B cell (primary cell): ENCODE measurements at places on chromosomes 1 and 21. TPM values are rescaled to one million over a fixed set of nuclear protein-coding genes. Genes with fewer than 3 reads are reported as not detected.

The CA6 gene
- polyA plus RNA-seq, result 0.36 TPM in 1 of 2 replicates, not detected in the other

The FCRL2 gene
- 184 and 254 TPM in 2 replicates for polyA plus RNA-seq

The KRTAP12-2 gene
- polyA plus RNA-seq, result not detected in 2 replicates

The CYP4Z1 gene
- not detected in 2 replicates for polyA plus RNA-seq

The GOLT1A gene
- 0.17 TPM in 1 of 2 replicates, not detected in the other for polyA plus RNA-seq

The ZNHIT6 gene
- polyA plus RNA-seq, result 6.0 and 8.9 TPM in 2 replicates

The BEST4 gene
- 0.19 and 0.30 TPM in 2 replicates for polyA plus RNA-seq

The CLCA4 gene
- not detected in 2 replicates for polyA plus RNA-seq

The MPL gene
- not detected in 2 replicates for polyA plus RNA-seq

The C1orf87 gene
- polyA plus RNA-seq, result not detected in 2 replicates

The NBL1 gene
- polyA plus RNA-seq, result 0.66 and 0.97 TPM in 2 replicates

The CRYBG2 gene
- 1.9 and 5.3 TPM in 2 replicates for polyA plus RNA-seq

The MYOM3 gene
- polyA plus RNA-seq, result not detected in 2 replicates

DNA sequence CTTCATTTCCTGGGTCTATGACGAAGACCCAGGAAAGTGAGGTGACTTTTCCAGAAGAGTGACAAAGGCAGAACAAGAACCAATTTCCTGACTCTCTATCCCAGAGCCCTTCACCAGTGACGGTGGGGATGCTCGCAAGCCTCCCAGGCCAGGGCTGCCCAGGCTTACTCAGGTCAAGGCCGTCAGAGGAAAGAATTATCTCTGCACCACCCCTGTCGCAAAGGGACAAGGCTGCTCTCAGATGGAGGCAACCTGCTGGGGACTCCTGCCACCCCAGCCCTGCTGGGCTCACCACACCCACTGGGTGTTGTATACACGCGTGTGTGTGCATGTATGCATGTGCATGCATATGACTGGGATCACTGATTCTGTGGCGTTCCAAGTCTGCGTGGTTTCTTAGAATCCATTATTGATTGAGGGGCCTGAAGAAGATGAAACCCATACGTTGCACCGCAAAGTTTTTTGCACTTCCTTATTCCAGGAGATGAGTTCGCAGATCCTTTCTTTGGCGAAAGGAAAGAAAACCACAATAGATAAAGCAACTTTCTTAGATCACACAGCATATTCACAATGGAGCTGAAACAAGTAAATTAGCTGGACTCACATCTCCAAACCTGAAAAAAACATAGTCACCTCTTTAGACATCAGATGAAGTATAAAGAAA lies 255.8 kb downstream of the RHOU start:
- DNase-seq, result no peak

- no peak for DNase-seq
Measured at GRCh38 chr1:14974361-14974760, 179.2 kb upstream of the TMEM51 start.

DNA sequence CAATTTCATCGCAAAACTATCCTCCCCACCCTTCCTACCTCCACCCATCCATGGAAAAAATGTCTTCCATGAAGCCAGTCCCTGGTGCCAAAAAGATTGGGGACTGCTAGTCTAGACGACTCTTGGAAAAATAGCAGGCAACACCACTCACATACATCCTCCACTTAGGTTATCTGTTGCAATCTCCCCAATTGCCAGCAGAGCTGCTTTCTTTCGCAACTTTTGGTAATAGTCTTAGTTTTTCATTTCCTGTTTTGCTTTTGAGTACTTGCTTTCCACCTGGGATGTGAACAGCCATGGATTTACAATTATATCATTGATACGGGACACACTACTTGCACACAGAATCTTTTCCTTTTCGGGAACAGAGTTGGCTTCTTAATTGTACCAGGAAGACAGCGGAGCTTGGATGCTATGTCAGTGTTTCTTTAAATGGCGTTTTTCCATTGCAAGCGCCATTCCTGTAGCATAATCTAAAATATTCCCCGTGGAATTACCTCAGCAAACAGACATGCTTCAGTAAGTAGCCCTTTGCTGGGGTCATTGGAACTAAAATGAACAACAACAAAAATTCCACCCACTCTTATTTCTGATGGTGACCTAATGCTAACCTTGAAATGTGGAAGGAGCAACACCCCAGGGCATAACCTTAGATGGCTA lies 183.3 kb upstream of the ADGRL2 start:
- no peak for DNase-seq

DNA sequence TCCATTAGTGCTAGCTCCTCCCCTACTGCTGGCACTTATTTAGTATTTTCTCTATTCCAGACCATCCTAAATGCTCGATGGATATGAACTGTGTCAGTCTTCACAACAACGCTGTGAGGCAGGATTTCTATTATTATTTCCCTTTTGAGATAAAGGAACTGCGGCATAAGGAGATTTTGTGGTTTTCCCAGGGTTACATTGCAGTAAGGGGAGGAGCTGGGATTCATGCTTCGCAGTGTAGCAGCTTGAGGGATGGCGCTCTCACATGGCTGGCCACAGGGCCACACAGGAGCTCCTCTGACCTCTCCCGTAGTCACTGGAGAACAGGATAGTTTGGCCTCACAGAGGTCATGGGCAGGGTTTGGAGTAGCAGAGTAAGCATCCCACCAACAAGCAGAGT lies 116.9 kb downstream of the BEND5 start:
- peak; percentile 4 for DNase-seq

- no peak for DNase-seq
Measured at GRCh38 chr1:236388332-236388731, 5.8 kb upstream of the EDARADD start.

DNA sequence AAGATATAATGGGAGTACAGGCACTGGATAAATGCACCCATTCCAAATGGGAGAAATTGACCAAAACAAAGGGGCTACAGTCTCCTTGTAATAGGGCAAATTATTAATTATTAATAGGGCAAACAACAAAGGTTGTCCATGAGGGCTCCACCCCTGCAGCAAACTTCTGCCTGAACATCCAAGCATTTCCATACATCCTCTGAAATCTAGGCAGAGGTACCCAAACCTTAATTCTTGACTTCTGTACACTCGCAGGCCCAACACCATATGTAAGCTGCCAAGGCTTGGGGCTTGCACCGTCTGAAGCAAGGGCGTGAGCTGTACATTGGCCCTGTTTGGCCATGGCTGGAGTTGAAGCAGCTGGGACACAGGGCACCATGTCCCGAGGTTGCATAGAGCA lies 33.7 kb downstream of the TNFSF4 start:
- no peak for DNase-seq

GRCh38 chr1:196611873-196612272 lies 3.6 kb upstream of the KCNT2 start:
- DNase-seq, result no peak

- DNase-seq, result no peak
Measured at GRCh38 chr1:182704677-182705076, 20.3 kb upstream of the RGS8 start.

- DNase-seq, result peak; percentile 43
Measured at GRCh38 chr21:31557421-31558188, 101.9 kb upstream of the SOD1 start.

DNA sequence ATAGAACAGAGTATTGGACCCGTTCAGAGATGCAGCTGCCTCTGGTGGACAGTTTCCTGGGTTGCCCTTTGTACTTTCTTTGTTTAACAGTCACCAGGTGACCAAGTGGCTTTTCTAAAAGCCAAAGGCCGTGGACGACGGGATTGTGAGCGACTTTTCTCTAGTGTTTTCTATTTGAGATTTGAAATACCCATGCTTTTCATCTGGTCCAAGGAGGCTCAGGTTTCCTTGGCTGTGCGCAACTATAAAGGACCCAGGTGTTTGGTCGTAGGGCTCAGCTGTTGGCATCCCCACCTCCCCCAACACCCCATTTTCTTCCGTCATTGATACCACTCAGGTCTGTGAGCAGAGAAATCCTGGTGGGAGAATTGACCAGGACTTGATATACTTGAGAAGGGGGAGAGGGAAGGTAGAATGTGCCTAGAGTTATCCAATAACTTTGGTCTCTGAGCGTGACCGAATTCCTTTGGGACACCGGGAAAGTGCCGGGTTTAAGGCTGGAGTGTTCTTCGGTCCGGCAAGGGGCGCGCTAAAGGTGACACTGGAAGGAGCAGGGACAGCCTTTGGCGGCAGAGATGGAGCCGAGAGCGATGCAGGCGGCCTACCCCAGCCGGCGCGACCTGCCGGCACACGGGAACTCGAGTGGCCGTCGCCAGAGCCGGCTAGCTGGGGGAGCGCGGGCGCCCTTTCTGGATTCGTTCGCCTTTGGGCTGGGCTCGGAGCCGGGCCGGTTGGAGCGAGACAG lies 83.4 kb upstream of the BMP8A start:
- DNase-seq, result no peak

GRCh38 chr1:47785561-47786271 lies 211.5 kb downstream of the TRABD2B start:
- no peak for DNase-seq

DNA sequence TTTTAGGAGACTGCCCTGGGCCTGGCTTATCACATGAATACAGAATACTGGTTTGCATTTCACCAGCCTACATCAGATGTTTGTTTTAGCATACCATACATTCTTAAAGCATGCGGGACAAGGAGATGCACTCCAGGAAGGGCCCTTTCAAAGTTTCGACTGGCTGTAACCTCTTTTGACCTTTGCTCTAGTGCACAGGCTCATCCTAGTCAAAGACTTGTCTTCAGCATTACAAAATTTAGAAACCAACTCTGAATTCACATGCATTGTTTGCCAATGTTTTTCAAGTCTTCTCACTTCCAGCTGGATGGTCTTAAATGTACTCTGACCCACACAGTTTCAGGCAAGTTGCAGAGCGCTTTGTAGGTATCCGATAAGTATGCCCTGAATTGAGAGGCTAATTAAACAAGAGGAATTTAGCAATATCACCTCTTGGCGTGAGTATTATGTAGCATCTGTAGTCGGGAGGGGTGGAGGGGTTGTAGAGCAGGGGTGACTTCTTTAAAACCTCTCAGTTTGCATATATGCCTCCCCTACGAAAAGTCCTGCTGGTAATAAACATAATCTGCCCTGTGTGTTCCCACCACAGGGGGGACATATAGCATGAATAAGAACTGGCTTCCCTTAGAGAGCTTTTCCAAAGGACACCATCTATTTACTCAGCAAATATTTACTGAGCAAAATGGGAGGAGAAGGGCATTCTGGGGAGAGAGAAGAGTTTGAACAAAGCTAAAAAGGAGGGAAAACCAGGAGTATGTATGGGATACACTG lies 24.4 kb upstream of the AHCYL1 start:
- no peak for DNase-seq

DNA sequence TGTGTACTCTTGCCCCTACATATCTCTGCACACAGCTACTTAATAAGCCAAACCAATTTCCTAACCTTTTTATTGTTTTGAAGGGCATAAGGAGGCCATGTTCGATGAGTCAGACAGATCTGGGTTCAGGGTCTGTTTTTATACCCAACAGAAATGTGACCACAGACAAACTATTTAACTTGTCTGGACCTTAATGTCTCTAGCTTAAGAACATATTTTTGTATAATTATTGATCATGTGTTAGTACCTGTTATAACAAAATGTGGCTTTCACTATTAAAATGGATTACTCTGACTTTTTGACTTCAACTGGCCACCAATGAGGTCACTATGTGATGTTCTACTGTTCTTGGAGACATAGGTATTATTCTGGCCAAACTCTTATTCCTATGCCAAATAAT lies 507.8 kb upstream of the USP24 start:
- DNase-seq, result no peak

DNA sequence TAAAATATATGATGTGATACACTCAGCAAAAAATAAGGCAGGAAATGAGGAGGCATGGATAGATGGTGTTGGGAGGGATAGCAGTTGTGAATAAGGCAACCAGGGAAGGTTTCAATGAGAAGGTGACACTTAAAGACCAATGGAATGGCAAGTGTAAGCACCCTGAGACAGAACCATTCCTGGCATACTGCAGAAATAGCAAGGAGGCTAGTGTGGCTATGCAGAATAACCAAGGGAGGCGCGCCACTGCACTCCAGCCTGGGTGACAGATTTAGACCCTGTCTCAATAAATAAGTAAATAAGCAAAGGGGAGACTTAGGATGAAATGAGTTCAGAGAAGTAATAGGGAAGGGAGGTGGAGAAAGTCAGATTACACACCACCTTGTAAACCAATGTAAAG lies 113.9 kb downstream of the TOMM20 start:
- DNase-seq, result no peak

DNA sequence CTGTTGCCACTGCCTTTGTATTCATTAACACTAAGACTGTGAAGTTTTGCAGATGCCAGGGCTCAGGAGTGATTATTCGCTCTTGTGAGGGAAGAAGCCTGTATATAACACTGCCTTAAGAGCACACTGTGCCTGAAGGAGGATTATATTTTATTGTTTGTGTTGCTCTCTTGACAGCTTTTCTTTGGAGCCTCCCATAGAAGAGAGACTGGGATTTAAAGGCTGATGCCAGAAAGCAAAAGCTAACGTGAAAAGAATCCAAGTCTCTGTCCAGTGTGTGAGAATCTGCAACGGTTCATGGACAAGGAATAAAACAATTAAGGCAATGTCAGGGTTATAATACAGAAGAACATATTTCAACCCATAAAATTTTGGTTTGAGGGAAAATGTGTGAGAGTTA lies 316.8 kb downstream of the NFIA start:
- DNase-seq, result no peak

GRCh38 chr1:68121536-68121935 lies 71.1 kb upstream of the DIRAS3 start:
- DNase-seq, result no peak

DNA sequence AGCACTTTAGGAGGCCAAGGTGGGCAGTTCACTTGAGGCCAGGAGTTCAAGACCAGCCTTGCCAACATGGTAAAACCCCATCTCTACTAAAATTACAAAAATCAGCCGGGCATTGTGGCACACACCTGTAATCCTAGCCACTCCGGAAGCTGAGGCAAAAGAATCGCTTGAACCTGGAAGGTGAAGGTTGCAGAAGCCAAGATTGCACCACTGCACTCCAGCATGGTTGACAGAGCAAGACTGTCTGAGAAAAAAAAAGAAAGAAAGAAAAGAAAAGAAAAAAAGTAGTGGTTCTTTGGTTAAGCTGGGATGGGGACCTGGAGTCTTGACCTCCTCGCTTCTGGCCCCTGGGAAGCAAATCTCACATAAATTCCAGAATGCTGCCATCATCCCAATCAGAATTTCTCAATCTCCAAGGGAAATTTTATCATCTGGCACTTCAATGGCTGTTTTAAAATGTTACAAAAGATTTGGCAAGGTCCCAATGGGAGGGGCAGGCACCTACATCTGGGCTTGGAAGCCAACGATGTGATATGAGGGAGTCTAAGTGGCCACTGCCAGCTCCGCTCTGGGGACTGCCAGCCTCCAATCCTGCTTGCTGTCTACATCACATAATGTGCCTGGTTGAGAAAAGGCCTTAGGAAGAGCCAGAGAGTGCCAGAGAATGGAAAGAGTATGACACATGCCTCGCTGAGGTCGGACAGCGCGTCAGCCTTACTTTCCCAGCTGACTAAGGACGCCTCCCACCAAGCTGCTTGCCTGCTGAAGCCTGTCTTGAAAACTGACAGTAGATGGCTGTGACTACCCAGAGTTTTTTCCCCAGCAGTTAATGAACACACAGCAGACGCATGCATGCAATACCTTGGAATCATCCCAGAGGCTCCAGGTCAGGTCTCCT lies 42.1 kb upstream of the SRP9 start:
- no peak for DNase-seq

DNA sequence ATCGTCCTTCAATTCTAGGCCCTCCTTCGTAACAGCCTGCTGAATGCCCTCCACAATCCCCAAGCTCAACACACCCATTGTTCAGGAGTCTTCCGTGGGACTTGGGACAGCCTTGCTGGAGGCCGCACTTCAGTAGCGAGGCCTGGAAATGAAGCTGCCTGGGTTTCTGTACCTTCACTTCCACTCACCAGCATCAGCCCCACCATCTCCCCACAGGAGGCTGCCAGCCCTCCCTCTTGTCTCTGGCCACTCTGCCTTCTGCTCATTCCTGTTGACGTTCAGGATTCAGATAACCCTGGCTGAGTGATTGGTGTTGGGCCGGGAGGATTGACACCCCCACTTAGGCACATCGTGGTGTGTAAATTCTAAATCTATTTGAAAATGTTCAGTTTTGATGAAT lies 23.4 kb upstream of the CSF1 start:
- DNase-seq, result no peak
